Mesothelial cell of epicardium (in vitro differentiated cells): ENCODE measurements at places on chromosomes 6 and 20.

DNA sequence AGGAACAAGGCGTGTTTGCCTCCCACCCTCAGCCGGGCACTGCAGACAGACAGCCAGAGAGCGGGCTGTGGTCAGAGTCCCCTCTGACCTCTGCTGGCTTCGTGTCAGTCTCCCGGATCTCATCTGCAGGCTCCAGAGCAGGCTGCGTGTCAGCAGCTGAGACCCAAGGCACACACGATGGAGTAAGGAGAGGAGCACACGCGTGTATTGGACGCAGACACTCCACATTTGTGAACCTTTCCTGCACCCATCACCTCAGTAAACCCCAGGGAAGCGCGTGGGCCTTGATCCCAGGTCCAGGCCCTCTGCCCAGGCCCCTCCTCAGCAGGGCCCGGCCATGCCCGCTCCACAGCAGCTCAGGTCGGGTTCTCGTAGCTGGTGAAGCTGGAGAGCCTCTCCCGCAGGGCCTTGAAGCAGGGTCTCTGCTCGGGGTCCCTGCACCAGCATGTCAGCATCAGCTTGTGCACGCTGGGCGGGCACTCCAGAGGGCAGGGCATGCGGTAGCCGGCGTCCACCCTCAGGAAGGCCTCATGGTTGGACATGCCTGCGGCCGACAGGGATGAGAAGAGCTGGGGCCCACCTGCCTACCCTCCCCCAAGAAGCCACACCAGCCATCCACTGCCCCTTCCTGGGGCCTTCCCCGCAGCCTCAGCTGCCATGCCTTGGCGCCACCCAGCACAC lies 7.9 kb downstream of the PTK6 start:
- peak; percentile 15 for DNase-seq

GRCh38 chr6:139480356-139481165 lies 106.1 kb upstream of the CITED2 start:
- no peak for DNase-seq

DNA sequence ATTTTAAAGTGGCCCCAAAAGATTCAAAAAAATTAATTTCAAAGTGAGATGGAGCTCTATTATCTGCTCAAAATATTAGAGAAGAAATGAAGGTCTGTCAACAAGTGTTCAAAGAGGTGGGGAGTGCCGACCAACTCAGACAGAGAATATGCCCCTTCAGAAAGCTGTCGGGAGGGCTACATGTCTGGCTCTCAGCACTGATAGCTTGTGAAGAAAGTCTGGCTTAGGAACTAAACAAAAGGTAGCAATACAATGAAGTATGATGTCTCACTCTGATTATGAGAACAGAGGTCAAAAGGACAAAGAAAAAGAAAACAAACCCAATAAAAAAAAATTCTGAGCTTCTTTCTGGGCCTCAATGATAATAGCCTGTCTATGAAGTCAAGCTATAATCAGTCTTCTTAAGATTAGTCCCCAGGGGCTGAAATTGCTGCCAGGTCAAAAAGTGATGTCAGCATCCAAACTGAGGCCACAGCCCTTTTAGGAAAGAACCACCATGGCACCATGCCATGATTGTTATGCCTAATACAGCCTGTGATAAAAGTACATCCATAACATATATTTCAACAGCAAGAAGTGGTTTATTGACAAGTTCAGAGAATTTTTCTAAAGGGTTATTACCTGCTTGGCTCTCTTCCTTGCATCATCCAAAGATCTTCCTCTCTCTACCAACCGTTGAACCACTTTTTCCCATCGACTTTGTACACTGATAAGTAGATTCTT lies 150.9 kb downstream of the DST start:
- DNase-seq: no peak

- DNase-seq: no peak
These were observed 10.5 kb upstream of the TXNDC5 start for GRCh38 chr6:7921046-7921445.

DNA sequence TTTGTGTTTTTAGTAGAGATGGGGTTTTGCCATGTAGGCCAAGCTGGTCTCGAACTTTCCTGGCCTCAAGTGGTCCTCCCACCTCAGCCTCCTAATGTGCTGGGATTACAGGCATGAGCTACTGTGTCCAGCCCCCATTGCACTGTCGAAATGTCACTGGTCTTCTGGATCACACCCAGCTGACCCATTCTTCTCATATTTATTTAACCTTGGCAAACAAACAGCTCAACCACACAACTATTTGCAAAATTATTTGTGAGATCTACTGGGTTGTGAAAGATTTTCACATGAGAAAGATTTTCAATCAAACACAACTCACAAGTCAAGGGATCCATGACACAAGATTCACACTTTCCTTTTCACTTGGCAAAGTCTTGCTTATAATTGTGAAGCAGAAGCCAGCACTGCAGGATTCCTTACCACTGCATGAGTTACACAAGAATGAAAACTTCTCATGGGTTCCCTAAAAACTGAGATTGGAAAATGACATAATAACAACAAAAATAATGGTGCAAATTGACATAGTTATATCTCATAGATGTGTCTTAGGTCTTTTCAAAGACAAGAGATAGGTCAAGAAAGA lies 2.0 kb upstream of the CST9L start:
- DNase-seq: no peak

DNA sequence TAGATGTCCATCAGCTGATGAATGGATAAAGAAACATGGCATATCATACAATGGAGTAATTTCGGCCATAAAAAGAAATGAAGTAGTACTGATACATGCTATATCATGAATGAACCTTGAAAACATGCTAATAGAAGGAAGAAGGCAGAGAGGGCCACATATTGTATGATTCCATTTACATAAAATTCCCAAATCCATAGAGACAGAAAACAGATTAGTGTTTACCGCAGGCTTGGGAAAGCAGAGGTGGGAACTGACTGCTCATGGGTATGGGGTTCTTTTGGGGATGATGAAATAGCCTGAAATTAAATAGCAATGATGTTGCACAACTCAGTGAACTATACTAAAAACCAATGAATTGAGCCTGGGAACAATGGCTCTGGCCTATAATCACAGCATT lies 58.3 kb downstream of the SERAC1 start:
- DNase-seq: no peak

DNA sequence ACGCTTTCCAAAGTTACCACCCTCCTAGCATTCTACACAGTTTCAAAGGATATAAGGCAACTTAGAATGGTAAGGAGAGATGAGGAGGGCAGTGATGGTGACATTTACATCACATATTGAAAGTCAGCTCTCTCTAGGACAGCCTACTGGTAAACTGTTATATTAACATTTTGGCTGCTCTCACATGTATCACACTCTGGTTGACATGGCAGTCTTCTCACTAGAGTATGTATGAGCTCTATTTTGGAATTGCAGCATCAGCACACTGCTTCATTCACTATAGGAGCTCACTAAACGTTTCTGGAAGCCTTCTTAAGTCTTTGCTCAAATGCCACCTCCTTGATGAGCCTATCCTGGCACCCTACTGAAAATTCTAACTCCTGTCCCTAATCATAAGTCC lies 135.7 kb upstream of the ENPP5 start:
- DNase-seq: no peak
